ENCODE measurements at places on chromosomes 4 and X. TPM values are rescaled to one million over a fixed set of nuclear protein-coding genes. Genes with fewer than 3 reads are reported as not detected.

AVPR2 gene
- not detected for total RNA-seq

DNA sequence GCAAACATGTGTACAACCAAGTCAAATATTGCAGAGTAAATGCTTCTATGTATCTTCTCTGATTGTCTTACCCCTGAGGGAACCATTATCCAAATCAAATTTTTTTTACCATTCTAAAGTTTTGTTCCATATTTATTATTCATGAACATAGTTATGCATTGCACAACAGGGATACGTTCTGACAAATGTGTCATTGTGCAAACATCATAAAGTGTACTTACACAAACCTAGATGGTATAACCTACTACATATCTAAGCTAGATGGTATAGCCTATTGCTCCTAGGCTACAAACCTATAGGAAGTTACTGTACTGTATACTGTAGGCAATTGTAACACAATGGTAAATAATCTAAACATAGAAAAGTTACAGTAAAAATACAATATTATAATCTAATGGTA, 23.4 kb downstream of the BEX3 start:
- DNase-seq = no peak

LNX1 gene
- total RNA-seq = not detected

GRCh38 chrX:140040386-140040785, 75.1 kb upstream of the CXorf66 start:
- DNase-seq = no peak

- DNase-seq = no peak
Measured at GRCh38 chrX:133909888-133910287, 75.5 kb downstream of the GPC3 start.

GRCh38 chr4:47915378-47915777, 995 bp upstream of the NFXL1 start:
- DNase-seq = no peak

DNA sequence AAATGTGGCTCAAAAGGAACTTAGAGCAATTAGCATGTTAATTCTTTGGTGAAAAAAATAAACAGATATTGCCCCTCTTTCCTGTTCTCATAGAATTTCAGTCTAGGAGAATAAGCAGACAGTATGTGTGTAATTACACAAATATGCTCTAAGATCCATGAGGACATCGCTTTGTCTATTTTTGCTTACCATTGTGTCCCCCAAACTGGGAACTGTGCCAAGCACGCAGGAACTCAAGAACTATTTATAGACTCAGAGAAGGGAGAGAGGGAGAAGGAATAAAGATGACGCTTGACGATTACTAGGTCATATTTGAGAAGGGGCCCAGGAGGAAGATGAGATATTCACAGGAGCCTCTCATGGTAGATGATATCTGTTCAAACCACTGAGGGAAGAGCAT, 692.6 kb downstream of the RAB28 start:
- no peak for DNase-seq

DNA sequence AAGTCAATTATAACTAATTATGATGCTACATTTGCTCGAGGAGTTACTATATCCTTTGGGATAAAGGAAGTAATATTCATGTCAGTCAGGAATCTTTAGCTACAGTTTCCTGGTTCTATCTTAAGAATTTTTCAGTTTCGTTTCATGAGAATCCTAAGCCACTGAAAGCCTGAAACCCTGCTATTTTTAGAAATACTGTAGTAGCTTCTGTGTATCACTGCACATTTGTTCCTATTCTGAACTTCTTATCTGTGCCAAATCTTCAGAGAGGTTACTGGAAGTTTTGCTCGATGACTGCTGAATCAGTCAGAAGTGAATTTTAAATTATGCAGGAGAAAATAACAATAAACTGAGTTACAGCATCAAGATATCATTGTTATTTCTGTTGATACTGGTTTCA, 249.2 kb downstream of the TENM3 start:
- no peak for DNase-seq

- DNase-seq = no peak
Measured at GRCh38 chr4:177419434-177419833, 22.8 kb downstream of the AGA start.

DNA sequence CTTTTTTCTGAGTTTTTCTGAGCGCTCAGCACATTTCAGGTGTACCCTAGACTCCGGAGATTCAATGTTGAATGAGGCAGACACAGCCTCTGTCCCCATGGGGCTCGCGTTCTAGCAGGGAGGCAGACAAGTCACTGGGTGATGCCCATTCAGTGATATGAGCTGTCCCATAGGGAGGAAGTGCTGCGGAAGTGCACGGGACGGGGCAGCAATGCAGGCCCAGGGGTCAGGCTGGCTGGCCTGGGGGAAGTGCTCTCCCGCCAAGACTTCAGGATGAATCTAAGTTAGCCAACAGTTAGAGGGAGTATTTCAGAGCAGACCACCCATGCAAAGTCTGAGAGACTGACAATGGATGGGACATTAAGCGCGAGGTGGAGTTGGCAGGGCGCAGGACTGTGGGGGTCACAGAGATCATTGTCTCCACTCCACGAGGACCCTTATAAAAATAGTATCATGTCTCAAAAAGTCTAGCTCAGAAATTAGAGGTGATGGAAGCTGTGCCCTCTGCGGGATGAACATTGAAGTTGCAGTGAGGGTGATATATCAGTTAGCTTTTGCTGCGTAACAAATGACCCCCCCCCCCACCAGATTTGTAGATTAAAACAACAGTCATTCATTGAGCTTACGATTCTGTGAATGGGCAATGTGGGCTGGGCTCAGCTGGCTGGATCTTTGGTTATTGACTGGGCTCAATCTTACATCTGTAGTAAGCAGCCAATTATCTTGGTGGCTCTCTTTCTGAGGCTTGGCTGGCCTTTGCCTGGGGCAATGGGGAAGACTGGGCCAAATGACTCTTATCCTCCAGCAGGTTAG, 16.4 kb downstream of the PSAPL1 start:
- DNase-seq = no peak

VSIG4 gene
- 1.0 TPM for total RNA-seq

- DNase-seq = no peak
Measured at GRCh38 chr4:105594099-105595010, 41.9 kb downstream of the ARHGEF38 start.

GRCh38 chr4:40134206-40134917, 62.5 kb upstream of the RHOH start:
- DNase-seq = no peak
